Daoy (cell line): ENCODE measurements at places on chromosomes 6 and 20. TPM values are rescaled to one million over a fixed set of nuclear protein-coding genes. Genes with fewer than 3 reads are reported as not detected.

DNA sequence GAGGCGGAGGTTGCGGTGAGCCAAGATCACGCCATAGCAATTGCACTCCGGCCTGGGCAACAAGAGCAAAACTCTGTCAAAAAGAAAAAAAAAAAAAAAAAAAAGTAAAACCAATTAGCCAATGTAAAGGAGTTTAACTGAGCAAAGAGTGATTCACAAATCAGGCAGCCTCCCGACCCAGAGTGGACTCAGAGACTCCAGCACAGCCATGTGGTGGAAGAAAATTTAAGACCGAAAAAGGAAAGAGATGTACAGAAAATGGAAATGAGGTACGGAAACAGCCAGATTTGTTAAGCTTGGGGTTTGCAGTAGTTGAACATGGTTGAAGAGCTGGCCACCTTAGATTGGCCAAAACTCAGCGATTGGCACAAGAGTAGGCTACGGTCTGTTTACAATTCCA is 51.4 kb downstream of the ERMARD start:
- DNase-seq: peak; percentile 6

The HLA-DPB1 gene
- total RNA-seq: 25.4 and 34.6 TPM in 2 replicates

DNA sequence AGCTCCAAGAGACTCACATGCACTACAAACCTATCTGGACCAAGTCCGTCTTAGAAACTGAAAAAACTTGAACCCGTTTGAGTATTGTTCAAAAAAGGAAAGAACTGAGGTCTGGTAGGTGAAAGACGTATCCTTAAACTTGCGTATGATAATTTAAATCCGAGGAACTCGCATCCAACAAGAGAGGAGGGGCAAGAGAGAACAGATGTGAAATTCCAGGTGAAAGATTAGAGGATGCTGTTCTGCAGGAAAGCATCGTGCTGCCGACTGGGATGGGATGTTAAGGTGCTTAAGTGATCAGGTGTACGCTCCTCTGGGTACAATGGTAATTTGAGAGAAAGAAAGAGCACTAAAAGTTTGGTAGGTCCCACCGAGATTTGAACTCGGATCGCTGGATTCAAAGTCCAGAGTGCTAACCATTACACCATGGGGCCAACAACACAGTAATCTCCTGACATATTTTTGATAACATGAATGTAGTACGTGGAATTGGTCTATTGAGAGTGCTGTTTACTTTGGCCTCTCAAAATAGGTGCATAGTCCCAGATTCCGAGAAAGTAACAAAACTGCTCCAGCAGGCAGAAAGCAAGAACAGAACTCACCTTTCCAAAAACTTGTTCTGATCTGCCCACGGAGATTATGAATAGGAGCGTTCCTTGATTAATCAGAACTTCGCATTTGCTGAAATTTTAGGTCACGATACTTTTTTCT is 53.5 kb upstream of the BTN3A2 start:
- peak; percentile 84 for DNase-seq

DNA sequence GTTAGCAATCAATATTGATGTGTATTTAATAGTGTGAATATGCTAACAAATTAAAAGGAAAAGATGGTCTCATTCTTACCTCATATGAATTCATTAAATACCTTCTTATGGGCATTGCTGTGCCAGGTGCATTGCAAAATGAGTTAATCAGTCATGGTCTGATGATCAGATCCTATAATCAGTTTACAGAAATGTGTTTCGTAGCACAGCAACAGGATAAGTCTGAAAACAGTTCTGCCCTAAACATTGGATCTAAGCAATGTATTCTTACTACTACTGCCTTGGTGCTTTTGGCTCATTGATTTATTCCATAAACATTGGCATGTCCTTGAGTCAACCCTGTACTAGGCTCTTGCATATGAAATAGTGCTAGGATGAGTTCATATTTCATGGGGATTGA is 417.0 kb upstream of the JAG1 start:
- DNase-seq: no peak

DNA sequence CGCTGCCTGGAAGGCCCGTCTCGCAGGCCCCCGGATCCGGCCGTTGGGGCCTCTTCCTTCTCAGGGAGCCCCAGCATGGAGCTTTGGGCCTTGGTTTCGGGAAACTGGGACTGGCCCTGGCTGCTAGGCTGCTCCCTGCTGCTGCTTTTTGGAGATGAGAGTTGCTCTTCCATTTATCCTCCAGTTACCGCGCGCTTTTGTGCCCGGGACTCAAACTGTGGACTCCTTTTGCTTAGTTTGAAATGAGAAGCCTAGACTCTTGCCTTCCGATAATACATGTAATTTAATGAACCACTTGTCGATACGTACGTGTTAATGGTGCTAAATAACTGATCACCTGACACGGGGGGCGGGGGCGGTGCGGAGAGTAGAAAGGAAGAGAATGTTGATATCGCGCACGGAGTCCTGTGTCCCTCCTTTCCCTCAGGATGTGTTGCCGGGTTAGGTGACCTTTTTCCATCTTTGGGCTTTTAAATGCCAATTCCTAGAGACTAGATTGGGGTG is 968 bp downstream of the PHF3 start:
- DNase-seq: peak; percentile 60
